ENCODE measurements at places on chromosomes 6 and 20.
A peak's percentile ranks its signal among the peaks of the same experiment; 100 is the strongest.

DNA sequence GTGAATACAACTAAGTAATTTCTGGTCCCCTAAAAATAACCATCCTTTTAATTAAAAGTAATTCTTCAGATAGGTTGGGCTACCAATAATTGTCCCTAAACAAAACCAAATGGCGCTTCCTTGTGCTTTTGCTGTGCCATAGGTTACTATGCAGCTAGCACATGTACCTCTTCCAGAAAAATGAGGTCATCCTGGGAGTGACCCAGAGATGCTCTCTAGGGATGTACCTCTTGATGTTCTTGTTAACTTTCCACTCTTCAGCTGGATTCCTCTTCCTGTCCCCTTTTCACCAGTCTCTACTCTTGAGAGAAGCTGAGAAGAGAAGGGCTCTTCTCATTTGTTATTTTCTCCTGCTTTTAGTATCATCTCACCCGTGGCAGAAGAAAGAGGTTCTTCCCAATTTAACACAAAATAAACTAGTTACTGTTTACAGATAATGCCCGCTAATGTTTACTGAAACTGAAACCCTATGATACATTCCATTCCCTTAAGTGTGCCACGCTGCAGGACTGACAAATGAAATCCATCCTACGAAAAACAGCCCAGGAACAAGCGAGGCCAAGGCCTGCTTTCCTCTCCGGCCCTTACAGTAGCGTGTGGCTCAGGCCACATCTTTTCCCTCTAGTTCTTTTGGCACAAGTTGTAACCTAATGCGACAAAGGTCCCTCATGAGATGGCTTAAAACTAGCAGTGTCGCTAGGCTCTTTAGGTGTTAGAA, 24.2 kb downstream of the MRS2 start:
- no peak for DNase-seq

GRCh38 chr6:149482545-149483333, 2.1 kb downstream of the ZC3H12D start:
- no peak for DNase-seq

- DNase-seq, result no peak
Measured at GRCh38 chr20:44209686-44210405, 725 bp downstream of the OSER1 start.

DNA sequence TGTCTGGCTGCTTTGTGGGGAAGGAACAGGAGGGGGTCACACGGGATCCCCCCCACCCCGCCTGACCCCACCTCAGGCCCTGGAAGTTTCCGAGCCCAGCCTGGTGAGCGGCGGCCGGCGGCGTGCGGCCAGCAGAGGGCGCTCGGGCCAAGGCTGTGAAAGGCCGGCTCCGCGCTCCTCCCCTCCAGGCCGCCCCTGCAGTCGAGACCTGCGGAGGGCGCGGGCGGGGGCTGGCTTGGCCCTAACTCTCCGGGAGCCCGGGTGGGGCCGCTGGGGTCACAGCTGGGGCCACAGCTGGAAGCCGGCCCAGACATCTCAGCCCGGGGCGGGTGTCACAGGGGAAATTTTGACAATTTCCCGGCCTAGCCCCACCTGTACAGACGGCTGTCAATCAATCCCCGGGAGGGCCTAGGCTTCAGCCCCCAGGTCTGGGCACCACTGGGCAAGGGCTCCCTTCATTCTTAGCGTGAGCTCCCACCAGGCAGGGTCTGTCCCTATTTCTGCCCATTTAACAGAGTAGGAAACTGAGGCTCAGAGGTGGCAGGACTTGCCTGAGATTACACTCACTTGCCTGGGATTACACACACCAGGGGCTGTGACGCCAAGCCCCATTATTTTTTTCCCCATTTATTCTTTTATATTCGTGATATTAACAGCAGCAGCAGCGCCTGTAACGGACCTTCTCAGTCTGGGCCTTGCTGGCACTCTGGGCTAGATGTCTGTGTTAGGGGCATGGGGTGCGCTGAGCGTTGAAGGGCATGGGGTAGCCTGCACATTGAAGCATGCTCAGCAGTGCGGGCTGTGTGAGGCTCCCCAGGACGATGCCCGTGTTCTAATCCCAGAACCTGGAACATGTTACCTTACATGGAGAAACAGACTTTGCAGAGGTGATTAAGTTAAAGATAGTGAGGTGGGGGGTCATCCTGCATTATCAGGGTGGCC, 23.0 kb downstream of the ZBP1 start:
- DNase-seq, result peak; percentile 43

DNA sequence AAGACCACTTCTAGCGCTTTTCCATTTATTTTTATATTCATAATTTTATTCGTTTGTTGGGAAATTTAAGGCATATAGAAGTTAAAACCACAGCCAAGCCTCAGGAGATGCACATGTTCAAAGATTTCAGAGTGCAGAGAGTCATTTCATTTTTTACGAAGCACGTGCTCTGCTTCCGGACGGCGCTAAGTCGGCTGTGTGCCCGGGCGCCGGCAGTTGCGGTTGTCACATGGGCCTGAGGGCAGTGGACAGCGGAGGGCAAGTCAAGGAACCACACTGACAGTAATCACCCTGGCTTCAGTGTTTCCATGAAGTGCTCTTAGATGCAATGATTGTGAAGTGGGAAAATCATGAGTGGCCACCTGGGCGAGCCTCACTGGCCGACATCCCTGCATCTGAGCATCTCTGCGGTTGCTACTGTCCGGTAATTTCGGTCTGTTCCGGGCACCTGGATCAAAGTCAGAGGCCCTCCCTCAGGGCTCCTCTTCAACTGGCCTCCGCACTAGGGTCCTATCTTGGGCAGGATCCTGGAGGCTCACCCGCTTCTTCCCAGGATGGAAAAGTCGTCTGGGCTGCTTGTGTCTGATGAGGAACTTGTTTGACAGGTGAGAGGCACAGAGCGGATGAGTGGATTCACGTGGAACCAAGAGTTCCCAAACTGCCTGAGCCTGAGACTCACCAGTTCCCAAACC, 90.8 kb downstream of the DACT2 start:
- DNase-seq, result no peak

GRCh38 chr6:13985663-13986325, 61.0 kb downstream of the RNF182 start:
- no peak for DNase-seq

- no peak for DNase-seq
Measured at GRCh38 chr6:70241031-70241430, 61.9 kb downstream of the COL9A1 start.

DNA sequence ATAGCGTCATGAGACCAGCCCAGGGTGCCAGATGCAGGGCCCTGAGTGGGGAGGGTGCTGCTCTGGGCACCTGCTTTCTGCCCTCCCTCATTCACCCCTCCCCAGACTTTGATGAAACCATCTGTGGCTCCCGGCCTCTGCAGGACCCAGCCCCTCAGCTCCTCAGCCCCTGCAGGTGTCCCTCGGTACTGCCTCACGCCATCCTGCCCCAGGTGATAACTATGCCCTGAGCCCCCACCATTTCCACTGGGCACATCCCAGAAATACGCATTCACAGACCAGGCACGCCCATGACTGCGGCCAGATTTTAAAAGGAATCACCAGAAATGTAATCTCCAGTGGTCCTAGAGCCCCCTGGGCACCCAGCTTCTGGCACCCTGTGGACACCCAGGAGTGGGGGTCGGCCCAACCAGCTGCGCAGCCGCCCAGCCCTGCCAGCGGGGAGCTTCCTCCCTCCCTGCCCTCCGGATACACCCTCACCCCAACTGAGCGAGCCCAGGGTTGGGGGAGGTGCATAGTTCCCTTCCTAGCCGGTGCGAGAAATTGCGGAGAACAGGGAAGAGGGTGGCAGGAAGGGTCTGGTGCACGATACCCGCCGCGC, 615 bp upstream of the NTSR1 start:
- no peak for DNase-seq

DNA sequence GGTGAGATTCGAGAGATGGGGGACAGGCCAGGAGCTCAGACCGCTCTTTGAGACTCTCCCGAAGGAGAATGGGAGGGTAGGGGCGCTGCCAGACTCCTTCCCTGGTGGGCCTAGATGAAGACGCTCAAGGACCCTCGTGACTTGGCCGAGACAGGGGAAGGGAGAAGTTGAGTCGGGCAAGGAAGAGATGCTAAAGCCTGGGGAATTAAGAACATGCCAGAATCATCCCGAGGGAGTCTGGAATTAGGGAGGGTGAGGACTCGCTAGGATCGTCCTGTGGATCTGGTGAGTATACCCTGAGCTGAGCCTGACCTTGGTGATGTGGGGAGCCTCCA, 529 bp downstream of the UBE2C start:
- DNase-seq, result no peak

DNA sequence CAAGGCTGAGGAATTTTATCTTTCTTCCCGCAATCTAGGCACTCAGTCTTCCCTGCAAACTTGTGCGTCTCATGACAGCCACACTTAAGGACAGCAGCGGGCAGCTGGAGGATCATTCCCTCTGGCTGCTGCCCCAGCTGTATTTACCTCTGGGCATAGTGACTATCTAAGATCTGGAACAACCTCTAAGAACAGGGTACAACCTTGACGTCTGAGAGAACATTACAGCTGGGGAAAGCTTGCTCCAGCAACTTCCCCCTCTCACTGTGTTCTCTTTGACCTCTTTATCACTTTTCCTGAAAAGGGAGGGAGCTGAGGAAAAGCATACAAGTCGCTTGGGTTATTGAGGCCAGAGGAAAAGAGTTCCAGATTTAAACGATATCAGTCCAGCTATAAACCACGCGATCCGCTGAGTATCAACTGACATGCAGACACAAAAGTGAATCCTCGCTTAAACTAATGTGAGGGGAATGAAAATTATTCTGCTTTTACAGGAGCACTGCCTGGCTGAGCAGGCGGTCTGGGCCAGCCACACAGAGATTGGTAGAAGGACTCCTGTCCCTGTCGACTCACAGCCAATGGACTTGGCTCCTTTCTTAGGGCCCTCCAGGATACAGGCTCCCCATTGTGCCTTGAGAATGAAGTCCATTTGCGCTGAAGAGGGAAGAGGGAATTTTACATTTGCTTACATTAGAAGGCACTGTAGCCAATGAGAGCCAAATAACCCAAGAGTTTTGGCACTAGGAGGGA, 153.3 kb downstream of the QRSL1 start:
- no peak for DNase-seq

Measured in activated naive CD8-positive, alpha-beta T cell treated with anti-CD3 and anti-CD28 coated beads, Interleukin-2, amount 50 U/mL, for 16 hours (primary cell).